Panc1 (cell line): ENCODE measurements at places on chromosomes 7 and 10. TPM values are rescaled to one million over a fixed set of nuclear protein-coding genes. Genes with fewer than 3 reads are reported as not detected.

The ZNF239 gene
- total RNA-seq, result 18.5 TPM

The SEMA3A gene
- total RNA-seq, result 43.3 TPM

The AGR3 gene
- not detected for total RNA-seq

The ANKRD2 gene
- 0.98 TPM for total RNA-seq

The DLX5 gene
- not detected for total RNA-seq

The C7orf33 gene
- not detected for total RNA-seq

The CAV2 gene
- total RNA-seq, result 217 TPM

The TMEM270 gene
- total RNA-seq, result 0.72 TPM

The CDK1 gene
- total RNA-seq, result 75.5 TPM

The SPDYE3 gene
- total RNA-seq, result not detected

The SFTPA1 gene
- total RNA-seq, result 3.8 TPM

The LIPF gene
- not detected for total RNA-seq

The AKR1C3 gene
- 0.62 TPM for total RNA-seq
